ENCODE measurements at places on chromosomes 12 and 14. TPM values are rescaled to one million over a fixed set of nuclear protein-coding genes. Genes with fewer than 3 reads are reported as not detected.

GRCh38 chr14:85344847-85345570 lies 184.9 kb upstream of the FLRT2 start:
- DNase-seq = no peak

GRCh38 chr14:41355866-41356265 lies 250.8 kb upstream of the LRFN5 start:
- no peak for DNase-seq

GRCh38 chr14:104370256-104370870 lies 209.2 kb upstream of the C14orf180 start:
- no peak for DNase-seq

- no peak for DNase-seq
Measured at GRCh38 chr14:59358784-59359183, 106.4 kb downstream of the GPR135 start.

TPPP2 gene
- not detected for polyA plus RNA-seq

Data from immature natural killer cell (primary cell).